ENCODE measurements at places on chromosomes 2 and 18. TPM values are rescaled to one million over a fixed set of nuclear protein-coding genes. Genes with fewer than 3 reads are reported as not detected.

The BIN1 gene
- 29.3 TPM for total RNA-seq

The SEPTIN10 gene
- 44.1 TPM for total RNA-seq

The VWC2L gene
- total RNA-seq, result not detected

The APCDD1 gene
- not detected for total RNA-seq

The WNT10A gene
- 0.10 TPM for total RNA-seq

The OSR1 gene
- 6.6 TPM for total RNA-seq

The SGPP2 gene
- 0.42 TPM for total RNA-seq

The TNS1 gene
- total RNA-seq, result 8.0 TPM

The CCL20 gene
- total RNA-seq, result 4.2 TPM

The HTR2B gene
- not detected for total RNA-seq

The TSPYL6 gene
- not detected for total RNA-seq

The FAM117B gene
- 1.6 TPM for total RNA-seq

The ZNF804A gene
- total RNA-seq, result not detected

The B4GALT6 gene
- 5.7 TPM for total RNA-seq

The SAG gene
- total RNA-seq, result not detected

The MATN3 gene
- 10.6 TPM for total RNA-seq

The IGFBP2 gene
- 84.7 TPM for total RNA-seq

All from A549 treated with Mapracorat at 1 μM for 4 hours (cell line).